ENCODE measurements at places on chromosomes 5 and 9.

DNA sequence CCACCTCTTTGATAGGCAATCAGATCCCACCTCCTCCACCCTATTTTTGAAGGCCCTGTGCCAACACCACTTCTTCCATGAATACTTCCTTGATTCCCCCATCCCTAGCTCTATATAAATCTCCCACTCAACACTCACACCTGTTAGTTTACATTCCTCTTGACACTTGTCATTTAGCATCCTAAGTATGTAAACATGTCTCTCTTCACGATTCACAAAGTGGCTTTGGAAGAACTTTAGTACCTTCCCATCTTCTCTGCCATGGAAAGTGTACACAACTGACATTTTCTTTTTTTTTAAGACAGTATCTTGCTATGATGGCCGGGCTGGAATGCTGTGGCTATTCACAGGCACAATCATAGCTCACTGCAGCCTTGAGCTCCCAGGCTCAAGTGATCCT, 1.5 kb upstream of the FXN start:
- no peak for DNase-seq

DNA sequence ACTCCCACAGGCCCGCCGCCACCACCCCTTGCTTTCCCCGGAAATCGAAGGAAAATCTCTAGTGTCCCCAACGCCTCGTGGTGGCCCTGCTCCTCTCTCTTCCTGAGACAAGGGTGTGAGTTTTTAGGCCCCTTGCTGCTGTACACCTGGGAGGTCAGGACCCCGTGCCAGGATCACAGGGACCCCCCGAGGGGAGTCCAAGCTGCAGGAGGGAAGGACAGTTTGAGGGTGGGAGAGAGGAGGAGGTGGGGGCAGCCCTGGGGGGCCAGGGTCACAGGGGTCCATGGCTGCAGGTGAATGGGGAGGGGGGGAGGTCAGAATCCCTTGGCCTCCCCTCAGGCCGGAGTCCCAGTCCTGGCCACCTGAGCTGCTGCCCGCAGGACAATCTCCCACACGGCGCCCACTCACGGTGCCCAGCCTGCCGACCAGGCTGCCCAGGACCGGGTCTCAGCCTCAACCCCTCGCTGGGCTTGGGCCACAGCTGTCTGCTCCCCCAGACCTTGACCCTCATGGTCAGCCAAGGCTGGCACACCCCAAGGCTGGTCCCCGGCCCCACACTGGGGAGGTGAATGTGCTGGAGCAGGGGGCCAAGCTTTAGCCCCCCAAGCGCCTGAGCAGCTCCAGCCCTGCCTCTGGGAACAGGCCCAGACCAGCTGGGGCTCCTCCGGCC, 19.9 kb downstream of the TPPP start:
- no peak for DNase-seq

DNA sequence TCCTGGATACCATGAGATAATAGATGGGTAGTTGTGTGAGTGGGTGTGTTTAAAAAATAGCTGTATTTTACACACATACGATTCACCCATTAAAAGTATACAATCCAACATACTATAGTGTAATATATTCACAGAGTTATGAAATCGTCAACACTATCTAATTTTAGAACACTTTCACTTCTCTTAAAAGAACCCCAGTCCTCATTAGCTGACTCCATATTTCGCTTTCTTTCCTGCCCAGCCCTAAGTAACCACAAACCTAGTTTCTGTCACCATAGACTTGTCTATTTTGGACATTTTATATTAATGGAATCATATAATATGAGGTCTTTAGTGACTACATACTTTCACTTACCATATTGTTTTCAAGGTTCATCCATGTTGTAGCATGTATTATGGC, 63.8 kb upstream of the S1PR3 start:
- no peak for DNase-seq

DNA sequence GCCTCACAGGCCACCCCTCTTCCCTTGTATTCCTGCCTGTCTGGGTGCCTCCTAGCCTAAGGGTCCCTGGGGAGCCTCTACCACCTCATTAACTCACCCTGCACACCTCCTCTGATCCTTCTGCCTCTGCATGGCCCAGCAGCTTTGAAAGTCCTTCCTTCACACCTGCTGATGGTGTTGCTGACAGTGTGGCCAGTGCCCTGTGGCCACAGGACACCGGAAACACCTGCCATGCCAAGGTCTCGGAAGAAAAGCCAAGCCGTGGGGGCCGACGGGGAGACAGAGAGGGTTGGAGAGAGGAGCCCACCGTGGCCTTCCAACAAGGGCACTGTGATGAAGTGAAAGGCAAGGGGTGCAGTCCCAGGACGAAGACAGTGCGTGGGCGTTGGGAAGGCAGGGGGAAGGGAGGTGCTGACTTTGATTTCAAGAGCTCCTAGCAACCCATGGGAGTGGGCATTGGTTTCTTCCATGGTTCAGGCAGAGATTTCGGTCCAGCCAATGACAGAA, 4.1 kb downstream of the BTNL9 start:
- no peak for DNase-seq

GRCh38 chr9:137486545-137487453, 27.7 kb upstream of the NSMF start:
- DNase-seq = no peak

DNA sequence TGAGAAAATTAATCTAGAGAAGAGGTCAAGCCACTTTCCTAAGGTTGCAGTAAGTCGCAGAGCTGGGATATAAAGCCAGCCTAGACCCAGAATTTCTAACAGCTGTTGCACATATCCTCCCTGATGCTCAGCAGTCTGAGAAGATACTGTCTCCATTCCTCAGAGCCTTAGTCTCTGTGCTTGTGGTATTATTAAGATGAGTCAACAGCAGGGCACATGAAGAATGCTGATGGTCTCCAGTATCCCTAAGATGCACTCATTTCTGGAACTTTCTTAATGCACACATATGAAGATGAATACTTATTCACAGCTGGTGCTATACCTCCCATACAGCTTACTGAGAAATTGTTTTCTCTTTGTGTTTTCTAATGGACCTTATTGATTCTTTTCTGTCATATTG, 32.5 kb downstream of the SGCD start:
- no peak for DNase-seq

DNA sequence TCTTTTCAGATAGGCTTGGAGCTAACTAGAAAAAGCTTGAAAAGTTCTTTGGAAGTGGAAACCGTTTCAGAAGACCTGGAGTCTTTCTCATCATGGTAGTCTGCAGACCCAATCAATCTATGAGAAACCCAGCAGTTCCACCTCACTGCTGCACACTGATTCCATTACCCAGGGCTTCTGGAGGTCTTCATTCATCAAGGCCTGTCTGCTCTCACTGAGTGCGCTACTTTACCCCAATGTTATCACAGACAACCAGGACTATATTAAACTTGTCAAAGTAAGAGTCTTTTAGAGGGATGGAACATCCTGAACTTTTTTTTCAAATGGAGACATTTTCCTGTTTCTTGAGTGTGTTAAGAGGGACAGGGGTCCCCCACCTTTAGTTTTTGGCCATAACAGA, 93.1 kb downstream of the BOD1 start:
- no peak for DNase-seq

GRCh38 chr5:169785771-169786618, 148.9 kb downstream of the DOCK2 start:
- no peak for DNase-seq

- DNase-seq = no peak
These were observed 99.7 kb downstream of the ST8SIA4 start for GRCh38 chr5:100803397-100803796.

- no peak for DNase-seq
These were observed 149.6 kb downstream of the SNX18 start for GRCh38 chr5:54667136-54667535.

DNA sequence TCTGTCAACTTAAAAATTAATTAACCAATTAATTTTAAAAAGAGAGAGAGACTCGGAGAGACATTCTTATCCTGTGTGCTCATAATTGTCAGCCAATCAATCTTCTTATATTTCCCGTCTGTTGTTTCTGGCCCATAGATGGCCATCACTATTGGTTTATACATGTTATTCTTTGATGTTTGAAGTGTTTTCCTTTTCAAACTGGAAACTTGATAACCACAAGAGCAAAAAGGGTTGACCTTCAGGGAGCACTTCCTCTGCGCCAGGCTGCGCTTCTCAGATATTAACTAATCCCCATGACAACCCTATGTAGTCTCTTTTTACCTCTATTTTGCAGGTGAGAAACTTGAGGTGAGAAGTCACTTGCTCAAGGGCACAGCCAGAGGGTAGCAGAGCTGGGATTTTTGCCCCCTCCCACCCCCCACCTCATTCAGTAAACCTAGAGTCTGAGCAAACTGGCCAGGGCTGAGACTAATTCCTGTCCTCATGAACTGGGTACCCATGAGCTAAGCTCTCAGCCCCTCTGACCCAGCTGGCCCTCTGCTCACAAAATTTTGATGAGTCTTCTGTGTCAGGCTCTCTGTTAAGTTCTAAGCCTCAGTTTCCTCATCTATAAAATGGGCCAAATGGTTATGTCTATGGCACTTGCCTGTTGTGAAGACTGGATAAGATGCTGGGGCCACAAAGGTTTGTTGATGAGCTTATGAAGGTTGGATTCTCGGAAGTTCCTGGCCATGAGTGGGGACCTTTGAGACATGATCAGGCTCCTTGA, 86.0 kb upstream of the SH3PXD2B start:
- no peak for DNase-seq

DNA sequence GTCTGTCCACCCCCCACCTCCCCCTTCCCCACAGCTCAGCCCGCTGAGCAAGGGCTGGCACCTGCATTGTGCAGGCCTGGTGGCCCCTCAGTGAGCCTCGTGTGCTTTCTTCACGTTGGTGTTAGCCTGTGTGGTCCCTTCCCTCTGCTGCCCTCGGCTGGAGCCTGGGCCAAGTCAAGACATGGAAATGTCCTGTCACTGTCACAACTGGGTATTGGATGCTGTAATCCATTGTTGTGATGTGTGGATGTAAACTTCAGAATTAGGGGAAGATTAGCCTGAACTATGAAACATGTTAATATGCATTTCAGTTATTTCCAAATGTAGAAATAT, 103.9 kb downstream of the TRIO start:
- no peak for DNase-seq

GRCh38 chr5:66856041-66856805, 260.0 kb downstream of the MAST4 start:
- DNase-seq = no peak

- no peak for DNase-seq
These were observed 67.9 kb upstream of the UNC5A start for GRCh38 chr5:176742246-176743105.

DNA sequence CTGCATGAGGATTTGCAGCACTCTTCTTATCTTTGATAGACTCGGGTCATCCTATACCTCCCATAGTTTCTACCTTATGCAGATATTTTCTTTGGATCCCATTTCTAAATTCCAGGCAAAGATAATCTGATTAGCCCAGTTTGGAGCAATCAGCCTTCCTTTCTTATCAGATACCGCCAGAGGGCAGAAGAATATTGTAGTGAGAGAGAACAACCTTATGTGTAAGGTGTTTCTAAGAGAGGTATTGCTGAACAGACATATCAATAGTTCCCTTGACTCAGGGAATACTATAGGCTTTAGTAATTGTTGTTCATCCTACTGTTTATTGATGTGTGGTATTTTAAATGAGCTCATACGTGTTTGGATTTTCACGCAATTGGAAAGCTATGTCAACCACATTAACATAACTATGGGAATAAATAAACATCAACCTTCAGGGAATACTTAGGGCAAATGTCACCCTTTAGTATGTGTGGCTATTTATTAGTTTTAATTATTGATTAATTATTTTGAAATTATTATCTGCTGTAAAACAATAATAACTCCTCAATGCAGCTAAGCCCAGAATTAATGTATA, 1435.2 kb upstream of the CDH9 start:
- DNase-seq = no peak

GRCh38 chr9:114804505-114804904, 1.3 kb downstream of the TNFSF15 start:
- DNase-seq = no peak

DNA sequence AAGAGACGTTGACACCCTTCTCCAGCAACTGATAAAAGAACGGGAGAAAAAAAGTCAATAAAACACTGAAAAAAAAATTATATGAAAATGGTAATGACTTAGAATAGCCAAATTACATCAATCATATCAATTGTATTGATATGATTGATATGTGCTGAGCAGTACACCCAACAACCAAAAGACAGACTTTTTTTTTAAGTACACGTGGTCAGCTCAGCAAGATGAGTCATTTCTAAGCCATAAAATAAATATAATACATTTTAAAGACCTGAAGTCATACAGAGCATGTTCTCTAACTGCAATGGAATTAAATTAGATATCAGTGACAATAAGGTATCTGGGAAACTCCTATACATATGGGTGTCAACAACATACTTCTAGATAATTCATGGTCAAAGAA, 30.9 kb upstream of the OLFM1 start:
- no peak for DNase-seq

- no peak for DNase-seq
These were observed 7.0 kb upstream of the WHRN start for GRCh38 chr9:114511978-114512874.

DNA sequence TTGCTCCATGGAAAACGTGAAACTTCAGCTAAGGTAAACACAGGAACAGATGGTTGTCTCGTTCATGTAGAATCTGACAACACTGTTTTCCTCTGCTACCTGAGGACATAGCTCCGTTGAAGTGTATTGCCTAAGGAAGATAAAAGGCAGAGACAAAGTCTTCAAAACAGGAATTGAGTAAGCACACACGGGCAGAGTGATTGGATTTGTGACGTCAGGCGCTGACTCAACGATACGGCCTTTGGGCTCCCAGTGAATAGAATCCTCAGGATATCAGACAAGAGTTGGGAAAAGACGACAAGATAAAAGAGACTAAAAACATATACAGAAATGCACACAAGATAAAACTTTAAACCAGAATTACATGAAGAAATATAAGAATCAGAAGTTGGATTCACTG, 787.1 kb upstream of the CTNND2 start:
- no peak for DNase-seq

DNA sequence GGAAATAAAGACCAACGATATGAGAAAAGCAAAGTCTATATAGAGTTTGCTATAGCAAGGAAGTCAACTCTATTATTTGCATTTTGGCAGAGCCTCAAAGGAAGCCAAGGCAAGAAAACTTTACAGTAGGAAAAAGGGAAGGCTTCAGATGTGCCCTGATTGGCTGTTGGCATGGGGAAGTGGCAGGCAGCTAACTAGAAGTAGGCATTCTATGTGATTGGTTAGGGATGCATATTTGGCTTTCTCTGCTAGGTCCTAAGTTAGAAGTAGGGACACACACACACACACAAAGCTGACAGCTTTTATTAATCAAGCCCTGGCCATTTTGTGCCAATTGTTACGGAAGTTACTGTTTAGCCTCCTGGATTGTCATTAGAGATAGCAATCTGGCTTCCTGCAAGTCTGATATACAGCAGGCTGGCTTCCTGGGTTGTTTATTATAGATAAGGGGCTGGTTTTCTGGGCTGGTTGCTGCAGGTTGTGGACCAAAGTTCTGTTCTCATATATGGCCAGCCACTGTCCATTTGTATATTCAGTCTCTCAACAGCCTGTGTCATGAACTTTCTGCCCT, 308.1 kb upstream of the GRAMD2B start:
- DNase-seq = no peak
